H1 (cell line): ENCODE measurements at places on chromosomes 4 and X. TPM values are rescaled to one million over a fixed set of nuclear protein-coding genes. Genes with fewer than 3 reads are reported as not detected.

- H3K36me3 ChIP-seq, result no peaks in the 10 kb centered on the region
- no peak overlapping the region for H3K27ac ChIP-seq
- H3K4me1 ChIP-seq, result no peaks in the 10 kb centered on the region
- no peaks in the 10 kb centered on the region for H3K27me3 ChIP-seq
- no peak for DNase-seq
- no peak overlapping the region for H3K4me3 ChIP-seq
Measured at GRCh38 chr4:164251257-164251656, 502.7 kb upstream of the SMIM31 start.

- no peak for DNase-seq
- H3K36me3 ChIP-seq, result no peaks in the 10 kb centered on the region
- H3K27ac ChIP-seq, result no peak overlapping the region
- no peak overlapping the region for H3K4me3 ChIP-seq
Measured at GRCh38 chr4:73021634-73022033, 47.9 kb downstream of the COX18 start.

- no peaks in the 10 kb centered on the region for H3K27me3 ChIP-seq
- no peak overlapping the region for H3K27ac ChIP-seq
- no peak overlapping the region for H3K4me3 ChIP-seq
- no peaks in the 10 kb centered on the region for H3K36me3 ChIP-seq
- H3K4me1 ChIP-seq, result no peaks in the 10 kb centered on the region
Measured at GRCh38 chr4:77358315-77358928, 201.4 kb downstream of the CCNG2 start.

DNA sequence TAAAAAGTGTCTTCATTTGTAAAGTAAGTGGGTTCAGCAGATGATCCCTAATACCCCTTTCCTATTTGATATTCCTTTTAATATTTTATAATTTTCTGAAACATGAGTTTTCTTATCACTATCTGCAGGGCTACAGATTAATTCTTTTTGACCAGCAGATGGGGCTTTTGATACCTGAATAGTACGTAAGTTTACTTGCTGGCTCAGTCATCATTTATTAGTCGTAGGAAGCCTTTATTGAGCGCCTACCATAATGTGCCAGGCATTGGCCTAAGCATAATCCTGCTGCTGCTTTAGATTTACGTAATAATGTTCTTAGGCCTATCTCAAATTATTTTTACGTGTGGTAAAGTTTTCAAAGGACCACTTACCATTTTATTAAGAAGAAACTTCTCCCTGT is 33.1 kb downstream of the OSTC start:
- H3K36me3 ChIP-seq, result no peaks in the 10 kb centered on the region
- H3K4me3 ChIP-seq, result no peak overlapping the region
- no peak overlapping the region for H3K27ac ChIP-seq
- DNase-seq, result no peak
- H3K27me3 ChIP-seq, result no peaks in the 10 kb centered on the region

DNA sequence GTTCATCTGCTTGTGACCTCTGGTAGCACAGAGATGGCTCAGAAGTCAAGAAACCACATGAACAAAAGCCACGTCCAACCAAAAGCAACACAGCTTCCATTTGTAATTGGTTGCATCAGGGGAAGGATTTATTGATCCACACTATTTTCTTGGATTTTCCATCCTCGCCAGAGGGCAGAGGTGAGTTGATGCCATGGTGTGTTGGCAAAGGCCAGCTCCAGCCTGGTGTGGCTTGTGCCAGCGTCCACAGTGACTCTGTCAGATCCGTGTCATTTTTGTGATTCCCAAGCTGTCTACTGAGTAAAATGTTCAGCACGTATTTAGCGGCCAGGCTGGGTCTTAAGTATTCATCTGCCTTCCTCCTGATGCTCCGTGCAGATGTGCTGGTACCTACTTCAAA is 30.0 kb upstream of the SMIM10L2A start:
- no peak overlapping the region for H3K27ac ChIP-seq
- no peaks in the 10 kb centered on the region for H3K36me3 ChIP-seq
- no peak for DNase-seq
- H3K4me3 ChIP-seq, result no peak overlapping the region
- H3K4me1 ChIP-seq, result no peaks in the 10 kb centered on the region; the same call in 1 of the 2 replicates

The GK2 gene
- not detected in 2 replicates for total RNA-seq

- DNase-seq, result no peak
- no peaks in the 10 kb centered on the region for H3K27me3 ChIP-seq
- H3K4me1 ChIP-seq, result peaks cover 6% of the 10 kb centered on the region
- H3K27ac ChIP-seq, result no peak overlapping the region
- H3K4me3 ChIP-seq, result no peak overlapping the region
- H3K36me3 ChIP-seq, result no peaks in the 10 kb centered on the region
Measured at GRCh38 chr4:8504279-8505007, 63.9 kb downstream of the TRMT44 start.

DNA sequence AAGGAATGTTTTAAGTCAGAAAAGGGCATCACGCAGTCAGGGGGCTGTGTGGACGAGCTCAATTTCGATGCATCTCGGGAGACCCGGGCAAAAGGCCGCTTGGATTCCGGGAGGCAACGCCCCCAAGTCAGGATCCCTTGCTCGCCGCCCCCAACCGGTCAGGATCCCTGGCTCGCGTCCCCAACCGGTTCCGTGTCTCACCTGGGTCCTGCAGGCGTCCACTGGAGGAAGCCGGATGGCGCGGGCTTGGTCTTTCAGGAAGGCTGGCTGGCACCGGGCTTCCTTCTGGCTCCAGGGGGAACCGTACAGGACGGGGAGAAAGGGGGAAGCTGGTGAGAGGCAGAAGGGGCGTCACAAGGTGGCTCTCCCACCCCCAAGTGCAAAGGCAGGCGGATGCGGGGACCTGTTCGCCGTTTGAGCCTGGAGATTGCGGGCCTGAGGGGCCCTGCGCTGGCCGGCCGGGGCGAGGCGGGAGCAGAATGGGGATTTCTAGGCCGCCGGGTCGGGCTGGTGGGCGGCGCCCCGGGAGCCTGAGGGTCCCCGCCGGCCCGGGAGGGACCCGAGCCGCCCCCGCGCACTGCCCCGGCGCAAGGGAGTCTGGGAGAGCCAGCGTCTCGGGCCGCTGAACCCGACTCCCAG is 84.7 kb downstream of the HPRT1 start:
- H3K4me3 ChIP-seq, result peak overlapping the region; percentile 45
- H3K27me3 ChIP-seq, result peaks cover 20% of the 10 kb centered on the region; the same call in 1 of the 2 replicates
- no peak for DNase-seq
- H3K36me3 ChIP-seq, result no peaks in the 10 kb centered on the region
- H3K27ac ChIP-seq, result no peak overlapping the region

- DNase-seq, result no peak
- H3K4me1 ChIP-seq, result no peaks in the 10 kb centered on the region
- H3K4me3 ChIP-seq, result no peak overlapping the region
- no peaks in the 10 kb centered on the region for H3K36me3 ChIP-seq
Measured at GRCh38 chrX:9279234-9279544, 185.7 kb upstream of the TBL1X start.

- H3K27me3 ChIP-seq, result no peaks in the 10 kb centered on the region; the same call in 1 of the 2 replicates
- no peak overlapping the region for H3K4me3 ChIP-seq
Measured at GRCh38 chr4:146124023-146124680, 51.4 kb upstream of the LSM6 start.

- no peak overlapping the region for H3K27ac ChIP-seq
- peaks cover 18% of the 10 kb centered on the region for H3K4me1 ChIP-seq
- H3K27me3 ChIP-seq, result no peaks in the 10 kb centered on the region
- no peaks in the 10 kb centered on the region for H3K36me3 ChIP-seq
Measured at GRCh38 chr4:7979652-7979968, 39.9 kb upstream of the AFAP1 start.

DNA sequence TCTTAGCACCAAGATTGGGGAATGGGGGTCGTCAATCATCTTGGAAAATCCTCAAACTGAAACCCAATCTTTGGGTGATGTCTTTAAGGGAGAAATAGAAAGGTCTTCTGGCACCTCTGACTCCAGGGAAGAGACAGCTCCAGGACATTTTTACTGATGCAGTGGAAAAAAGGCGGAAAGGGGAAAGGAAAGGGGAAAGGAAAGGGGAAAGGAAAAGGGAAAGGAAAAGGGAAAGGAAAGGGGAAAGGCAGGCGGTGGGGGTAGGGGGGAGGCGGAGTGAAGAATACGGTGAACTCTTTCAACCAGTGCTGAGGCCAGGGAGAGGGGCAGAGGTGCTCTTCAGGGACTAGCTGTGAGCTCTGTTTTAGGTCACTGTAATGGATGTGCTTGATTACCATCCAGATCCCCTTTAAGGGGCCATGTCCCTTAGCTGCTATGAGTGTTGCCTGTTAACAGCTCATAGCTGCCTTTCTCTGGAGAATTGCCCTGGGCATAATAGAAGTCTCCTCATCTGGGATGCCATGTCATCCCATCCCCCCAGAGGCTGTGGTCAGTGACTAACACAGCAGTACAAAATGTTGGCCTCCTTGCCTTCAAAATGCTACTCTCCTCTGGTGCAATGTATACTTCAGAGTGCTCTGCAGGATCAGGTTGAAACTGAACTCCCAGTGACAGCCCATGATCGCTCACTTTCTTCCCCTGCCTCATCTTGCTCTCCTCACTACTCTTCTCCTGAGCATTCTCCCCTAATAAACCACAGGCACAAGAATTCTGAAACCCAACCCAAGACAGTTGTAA is 92.4 kb upstream of the AP1S2 start:
- H3K4me3 ChIP-seq, result no peak overlapping the region
- no peak overlapping the region; the same call in 1 of the 2 replicates for H3K27ac ChIP-seq
- peaks cover 4% of the 10 kb centered on the region; the same call in 1 of the 2 replicates for H3K4me1 ChIP-seq
- DNase-seq, result no peak

- no peak overlapping the region for H3K4me3 ChIP-seq
- H3K36me3 ChIP-seq, result no peaks in the 10 kb centered on the region
- no peak overlapping the region for H3K27ac ChIP-seq
- peak; percentile 38 for DNase-seq
Measured at GRCh38 chr4:7390906-7391636, 43.7 kb downstream of the PSAPL1 start.

DNA sequence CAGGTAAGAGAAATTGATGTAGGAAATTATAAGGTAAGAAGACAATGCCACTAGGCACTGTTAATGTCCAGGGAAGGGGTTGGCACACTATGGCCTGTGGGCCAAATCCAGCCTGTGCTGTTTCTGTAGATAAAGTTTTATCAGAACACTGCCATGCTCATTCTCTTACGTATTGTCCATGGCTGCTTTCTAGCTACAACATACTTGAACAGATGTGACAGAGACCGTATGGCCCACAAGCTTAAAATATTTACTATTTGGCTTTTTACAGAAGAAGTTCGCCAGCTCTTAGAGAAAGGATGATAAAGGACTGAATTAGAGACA is 168.0 kb downstream of the CDS1 start:
- H3K27me3 ChIP-seq, result no peaks in the 10 kb centered on the region
- DNase-seq, result no peak
- no peaks in the 10 kb centered on the region for H3K4me1 ChIP-seq
- no peak overlapping the region for H3K27ac ChIP-seq
- no peak overlapping the region for H3K4me3 ChIP-seq
